ENCODE measurements at places on chromosomes 1 and 21. TPM values are rescaled to one million over a fixed set of nuclear protein-coding genes. Genes with fewer than 3 reads are reported as not detected.

DNA sequence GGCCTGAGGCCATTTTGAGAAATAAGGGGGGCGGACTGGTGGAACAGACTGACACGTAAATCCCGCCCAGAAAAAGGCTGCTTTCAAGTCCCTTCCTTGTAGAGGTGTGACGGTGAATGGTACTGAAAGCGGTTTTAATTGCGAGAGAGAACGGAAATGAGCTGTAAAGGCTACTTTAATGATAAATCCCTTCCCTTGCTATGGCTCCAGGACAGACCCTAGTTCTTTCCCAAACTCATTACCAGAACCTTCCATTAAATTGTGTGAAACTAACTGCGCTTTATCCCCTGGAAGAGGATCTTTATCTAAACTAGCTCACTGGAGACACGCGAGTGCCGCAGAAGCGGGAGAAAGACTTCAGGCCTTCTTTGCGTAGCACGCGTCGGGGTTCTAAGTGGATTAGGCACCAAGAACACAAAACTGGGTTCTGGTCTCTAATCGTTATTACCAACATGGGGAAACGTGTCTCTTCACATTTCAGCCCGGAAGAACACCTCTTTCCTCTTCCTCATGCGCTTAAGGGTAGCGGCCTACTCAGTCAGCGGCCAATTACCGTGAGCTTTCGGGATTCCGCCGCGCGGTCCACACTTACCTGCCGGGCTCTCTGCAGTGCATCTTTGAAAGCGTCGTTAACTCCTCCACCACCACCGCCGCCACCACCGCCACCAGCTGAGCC, 441 bp downstream of the FUBP1 start:
- DNase-seq, result peak; percentile 94

DNA sequence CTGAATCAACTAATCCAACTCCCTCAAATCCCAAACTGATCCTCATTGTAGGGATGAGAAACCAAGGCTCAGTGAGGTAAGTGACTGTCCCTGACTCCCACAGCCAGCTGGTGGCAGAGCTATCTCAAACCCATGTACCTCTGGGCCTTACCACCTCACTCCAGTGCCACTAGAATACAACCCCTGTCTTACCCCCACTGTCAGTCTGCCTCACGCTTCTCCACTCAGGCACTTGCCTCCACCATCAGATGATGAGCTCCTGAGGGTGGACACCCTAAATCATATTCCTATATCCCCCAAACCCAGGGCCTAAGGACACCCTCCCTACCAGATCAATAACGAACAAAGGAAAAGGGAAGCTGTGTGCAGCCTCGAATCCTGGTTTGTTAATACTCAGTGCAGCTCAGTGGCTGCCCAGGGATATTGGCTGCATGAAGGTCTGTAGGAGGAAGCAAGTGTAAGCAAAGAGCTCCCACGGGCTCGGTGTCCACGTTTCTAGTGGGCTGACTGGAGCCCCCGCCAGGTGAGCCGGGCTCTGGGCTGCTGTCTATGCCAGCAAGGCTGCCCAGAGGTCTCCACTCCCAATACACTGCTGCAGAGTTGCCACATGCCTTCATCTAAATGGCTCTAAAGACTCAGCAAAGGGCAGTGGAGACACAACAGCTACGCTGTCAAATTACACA, 533.4 kb downstream of the MATN1 start:
- peak; percentile 52 for DNase-seq

- peak; percentile 95 for DNase-seq
Observed at GRCh38 chr1:153532769-153533599, 2.8 kb downstream of the S100A6 start.

DNA sequence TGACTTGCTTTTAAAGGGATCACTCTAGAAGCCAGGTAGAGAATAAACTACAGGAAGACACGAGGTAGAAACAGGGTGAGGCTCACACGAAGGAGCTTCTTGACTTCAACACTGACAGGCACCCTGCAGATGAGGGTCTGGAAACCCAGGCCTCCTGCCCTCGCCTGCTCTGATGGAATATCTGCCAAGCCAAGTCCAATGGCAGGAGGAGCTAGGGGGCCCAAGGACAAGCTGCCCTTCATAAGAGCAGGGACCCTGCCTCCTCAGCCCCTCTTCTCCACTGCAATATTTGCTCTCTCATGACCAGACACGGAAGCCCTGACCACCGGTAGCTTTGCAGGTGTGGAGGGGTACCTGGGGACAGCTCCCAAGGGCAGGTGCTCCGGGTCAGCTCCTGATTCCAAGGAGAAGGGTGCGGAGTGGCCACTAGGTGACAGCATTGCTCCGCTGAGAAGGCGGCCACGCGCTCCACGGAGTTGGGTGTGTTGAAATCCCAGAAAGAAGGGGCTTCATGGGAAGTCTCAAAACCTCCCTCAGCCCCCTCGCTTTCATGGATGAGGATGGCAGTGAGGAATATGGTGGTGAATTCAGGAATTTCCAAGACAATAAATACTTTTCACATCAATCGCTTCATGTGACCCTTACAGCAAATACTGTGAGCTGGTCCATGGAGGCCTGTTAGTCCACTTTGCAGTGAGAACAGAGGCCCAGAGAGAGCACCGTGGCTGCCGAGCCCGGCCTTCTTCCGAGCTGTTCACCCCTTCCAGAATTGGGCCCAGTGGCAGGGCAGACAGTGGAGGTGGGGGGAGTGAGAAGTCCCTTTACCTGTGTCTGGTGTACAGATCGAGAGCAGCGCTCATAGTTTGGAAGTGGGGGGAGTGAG, 33.2 kb upstream of the PAX7 start:
- peak; percentile 85 for DNase-seq

- DNase-seq, result peak; percentile 60
Observed at GRCh38 chr21:44085491-44086321, 21.5 kb upstream of the PWP2 start.

- DNase-seq, result no peak
Observed at GRCh38 chr1:177165069-177165439, 542 bp upstream of the ASTN1 start.

- no peak for DNase-seq
Observed at GRCh38 chr1:154241703-154242351, 21.1 kb downstream of the UBAP2L start.

DNA sequence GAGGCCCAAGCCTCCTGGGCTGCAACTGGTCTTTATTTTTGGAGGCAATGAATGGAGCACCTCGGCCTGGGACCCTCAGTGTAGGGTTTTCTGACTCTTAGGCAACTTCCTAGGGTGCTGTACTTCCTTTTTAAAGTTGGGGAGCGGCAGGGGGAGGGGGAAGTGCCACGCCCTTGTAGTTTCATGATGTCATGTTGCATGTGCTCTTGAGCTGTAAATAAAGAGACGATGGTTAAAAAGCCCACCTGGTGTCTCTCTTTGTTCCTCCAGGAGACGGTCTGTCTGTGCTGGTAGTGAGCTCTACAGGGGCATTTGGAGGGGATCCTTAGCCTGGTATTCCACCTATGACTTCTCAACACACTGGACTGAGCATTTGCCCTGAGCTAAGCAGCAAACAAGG, 10.3 kb upstream of the AGTRAP start:
- DNase-seq, result no peak

- DNase-seq, result no peak
Observed at GRCh38 chr1:55854911-55855310, 639.7 kb upstream of the USP24 start.

DNA sequence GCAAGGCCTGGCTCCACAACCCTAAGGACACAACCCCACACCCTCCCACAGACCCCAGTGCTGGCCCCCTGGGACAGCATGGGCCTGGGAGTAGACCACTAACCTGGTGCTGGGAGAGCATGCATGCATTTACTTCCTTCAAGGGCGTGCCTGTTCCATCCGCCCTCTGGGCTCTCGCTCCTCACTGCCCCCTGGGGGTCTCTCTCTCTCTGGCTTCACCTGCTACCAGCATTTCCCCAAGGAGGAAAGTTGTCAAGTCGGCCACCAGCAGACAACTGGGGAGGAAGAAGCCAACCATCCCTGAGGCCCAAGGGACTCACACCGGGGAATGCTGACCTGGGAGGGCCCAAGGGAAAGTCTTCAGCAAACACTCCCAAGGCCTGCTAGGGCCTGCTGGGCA, 6.5 kb downstream of the LRP8 start:
- no peak for DNase-seq

GRCh38 chr1:59357645-59358320, 60.9 kb downstream of the FGGY start:
- no peak for DNase-seq

- DNase-seq, result no peak
Observed at GRCh38 chr1:155040358-155041093, 6.9 kb downstream of the DCST1 start.

DNA sequence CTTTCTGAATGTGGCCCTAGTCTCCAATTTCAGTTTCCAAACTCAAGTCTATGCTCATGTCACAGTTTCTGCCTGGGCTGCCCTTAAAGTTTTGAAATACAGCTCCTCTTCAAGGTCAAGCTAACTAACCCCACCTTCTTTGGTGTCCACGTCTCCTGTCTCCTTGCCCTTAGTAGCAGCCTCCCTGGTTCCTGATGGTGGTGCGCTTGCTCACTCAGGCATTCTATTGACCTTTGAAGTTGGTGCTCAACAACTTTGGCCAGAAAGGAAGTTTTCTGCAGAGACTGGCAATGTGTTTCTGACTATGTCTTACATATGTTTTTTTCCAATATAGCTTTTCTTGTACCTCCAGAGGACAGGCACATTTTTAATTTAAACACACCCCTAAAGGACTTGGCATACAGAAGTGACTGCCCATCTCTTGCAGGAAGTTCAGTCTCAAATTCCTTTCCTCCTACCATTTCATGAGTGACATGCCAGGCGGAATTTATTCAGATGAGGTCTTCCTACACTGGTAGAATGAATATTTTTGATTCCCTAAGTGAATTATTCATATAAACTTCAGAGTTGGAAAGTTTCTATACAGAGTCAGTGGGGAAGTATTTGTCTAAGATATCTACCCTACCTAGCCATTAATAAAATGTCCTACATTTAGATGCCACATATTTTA, 364.3 kb upstream of the USP24 start:
- no peak for DNase-seq

- no peak for DNase-seq
Observed at GRCh38 chr1:183871601-183872000, 66.7 kb downstream of the RGL1 start.

GRCh38 chr21:44905728-44906090, 15.0 kb downstream of the ITGB2 start:
- no peak for DNase-seq

- no peak for DNase-seq
Observed at GRCh38 chr1:225608014-225608796, 44.7 kb downstream of the ENAH start.

DNA sequence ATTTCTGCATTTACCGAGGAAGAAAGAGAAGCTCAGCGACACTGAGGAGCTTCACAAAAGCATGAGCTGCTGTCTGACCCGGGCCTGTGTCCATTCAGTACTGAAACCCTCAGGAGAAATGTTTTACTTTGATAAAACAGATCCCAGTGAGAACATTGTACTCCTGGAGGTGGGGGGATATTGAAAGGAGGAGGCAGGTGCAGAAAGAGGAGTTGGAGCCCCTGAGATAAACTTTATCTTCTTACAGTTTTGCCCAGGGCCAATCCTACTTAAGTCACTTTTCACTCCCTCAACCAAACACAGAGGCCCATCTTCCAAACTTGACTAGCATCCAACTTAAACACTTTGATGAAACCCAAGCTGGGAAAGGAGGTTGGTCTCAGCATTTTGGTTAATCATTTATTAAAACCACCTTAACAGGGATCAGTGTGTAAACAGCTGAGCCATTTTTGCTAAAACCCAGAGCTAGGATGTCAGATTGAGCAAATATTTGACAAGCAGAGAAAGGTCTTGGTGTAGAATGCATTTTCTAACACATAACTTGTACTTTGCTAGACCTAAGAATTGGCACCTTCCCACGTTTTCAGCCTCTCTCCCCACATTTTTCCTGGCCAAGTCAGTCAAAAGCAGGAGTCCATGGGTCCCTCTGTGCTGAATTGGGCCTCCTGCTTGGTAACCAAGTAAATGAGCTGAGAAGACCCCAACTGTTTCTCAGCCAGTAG, 32.5 kb upstream of the SARS1 start:
- no peak for DNase-seq

GRCh38 chr1:201354901-201355295, 22.6 kb downstream of the TNNT2 start:
- DNase-seq, result no peak

- DNase-seq, result no peak
Observed at GRCh38 chr21:20856926-20857325, 141.3 kb upstream of the NCAM2 start.

DNA sequence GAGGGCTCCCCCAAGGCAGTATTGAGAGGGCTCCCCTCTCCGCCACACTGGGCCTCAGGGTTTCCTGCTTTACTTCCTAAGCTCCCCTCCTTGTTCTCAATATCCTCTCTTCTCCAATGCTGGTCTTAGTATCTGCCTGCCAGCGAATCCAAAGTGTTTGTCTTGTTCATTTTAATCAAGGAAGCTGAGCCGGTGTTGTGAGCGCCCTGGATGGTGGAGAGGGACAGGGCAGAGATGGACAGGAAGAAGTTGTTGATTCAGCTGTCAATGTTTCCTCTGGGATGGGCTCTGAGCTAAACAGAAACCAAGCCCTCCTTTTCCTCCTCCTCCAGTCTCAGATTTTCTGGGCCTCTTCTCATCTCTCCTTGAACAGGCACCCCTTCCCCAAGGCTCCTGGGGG, 5.4 kb downstream of the OLFML3 start:
- DNase-seq, result no peak

DNA sequence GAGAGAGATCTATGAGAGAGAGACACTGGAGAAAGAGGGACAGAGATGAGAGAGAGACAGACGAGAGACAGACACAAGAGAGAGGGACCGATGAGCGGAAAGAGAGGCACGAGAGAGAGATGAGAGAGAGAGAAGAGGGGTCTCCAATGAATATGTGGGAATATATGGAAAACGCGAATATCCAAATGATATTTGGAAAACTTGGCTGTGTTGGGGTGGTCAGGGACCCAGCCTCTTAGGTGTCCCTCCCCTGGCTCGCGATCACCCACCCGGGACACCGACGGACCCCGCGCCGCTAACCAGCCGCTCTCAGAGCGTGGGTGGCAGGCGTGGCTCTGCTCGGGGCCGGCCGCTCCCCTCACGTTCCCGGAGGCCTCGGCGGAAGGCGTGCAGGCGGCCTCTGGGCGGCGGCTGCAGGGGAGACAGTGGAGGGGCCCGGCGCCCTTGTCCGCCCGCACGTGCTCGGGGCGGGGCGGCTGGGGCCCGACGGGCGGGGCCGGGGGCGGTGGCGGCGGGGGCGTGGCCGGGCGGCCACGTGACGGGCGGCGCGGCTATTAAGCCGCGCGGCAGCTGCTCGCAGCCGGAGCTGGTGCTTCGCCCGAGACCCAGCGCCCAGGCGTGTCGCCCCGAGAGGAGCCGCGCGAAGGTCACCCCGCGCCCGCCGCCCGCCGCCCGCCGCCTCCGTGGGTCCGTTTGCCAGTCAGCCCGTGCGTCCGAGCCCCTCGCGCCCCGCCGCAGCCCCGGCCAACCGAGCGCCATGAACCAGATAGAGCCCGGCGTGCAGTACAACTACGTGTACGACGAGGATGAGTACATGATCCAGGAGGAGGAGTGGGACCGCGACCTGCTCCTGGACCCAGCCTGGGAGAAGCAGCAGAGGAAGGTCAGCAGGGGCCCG, at the start of gene ACTN2:
Gene ACTN2, plus strand, starts transcription at position 583 of the 898 bp plus-strand sequence. Its CDS starts 175 bp downstream, at position 758.
- DNase-seq, result peak; percentile 79

The ATP13A2 gene
- 46.9 TPM for total RNA-seq

The GCSAML gene
- 0.14 TPM for total RNA-seq

The S100A3 gene
- not detected for total RNA-seq

The SPRR2G gene
- not detected for total RNA-seq

The IGSF21 gene
- total RNA-seq, result not detected

The KIF26B gene
- 0.02 TPM for total RNA-seq

The OR2T29 gene
- total RNA-seq, result not detected

All from activated CD4-positive, alpha-beta T cell treated with anti-CD3 and anti-CD28 coated beads, Interleukin-2, amount 10 ng/mL, durations not matched to agents 24 days and 14 days (primary cell).